ENCODE measurements at places on chromosomes 1 and 21.
A peak's percentile ranks its signal among the peaks of the same experiment; 100 is the strongest.

DNA sequence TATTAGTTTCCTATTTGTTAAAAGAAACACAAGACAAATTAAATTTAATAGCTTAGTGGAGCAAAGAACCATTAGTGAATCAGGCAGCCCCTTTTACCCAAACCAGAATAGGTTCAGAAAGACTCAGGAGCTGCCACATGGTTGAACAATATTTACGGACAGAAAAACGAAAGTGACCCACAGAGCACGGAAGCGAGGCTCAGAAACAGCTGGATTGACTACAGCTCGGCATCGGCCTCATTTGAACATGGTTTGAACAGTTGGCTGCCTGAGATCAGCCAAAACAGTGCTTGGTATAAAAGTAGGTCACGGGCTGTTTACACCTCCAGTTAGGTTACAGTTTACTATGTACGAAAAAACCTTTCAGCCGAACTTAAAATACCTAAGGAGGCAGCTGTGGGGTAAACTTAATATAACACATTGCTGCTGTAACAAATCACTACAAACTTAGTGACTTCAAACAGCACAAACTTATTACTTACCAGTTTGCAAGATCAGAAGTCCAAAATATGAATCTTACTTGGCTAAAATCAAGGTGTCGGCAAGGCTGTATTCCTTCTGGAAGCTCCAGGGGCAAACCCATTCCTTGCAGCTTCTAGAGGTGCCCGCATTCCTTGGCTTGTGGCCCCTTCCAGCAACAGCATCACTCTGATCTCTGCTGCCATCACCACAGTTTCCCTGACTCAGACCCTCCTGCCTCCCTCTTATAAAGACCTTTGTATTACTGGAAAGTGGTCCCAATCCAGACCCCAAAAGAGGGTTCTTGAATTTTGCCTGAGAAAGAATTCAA, 11.8 kb downstream of the PADI4 start:
- DNase-seq: no peak

DNA sequence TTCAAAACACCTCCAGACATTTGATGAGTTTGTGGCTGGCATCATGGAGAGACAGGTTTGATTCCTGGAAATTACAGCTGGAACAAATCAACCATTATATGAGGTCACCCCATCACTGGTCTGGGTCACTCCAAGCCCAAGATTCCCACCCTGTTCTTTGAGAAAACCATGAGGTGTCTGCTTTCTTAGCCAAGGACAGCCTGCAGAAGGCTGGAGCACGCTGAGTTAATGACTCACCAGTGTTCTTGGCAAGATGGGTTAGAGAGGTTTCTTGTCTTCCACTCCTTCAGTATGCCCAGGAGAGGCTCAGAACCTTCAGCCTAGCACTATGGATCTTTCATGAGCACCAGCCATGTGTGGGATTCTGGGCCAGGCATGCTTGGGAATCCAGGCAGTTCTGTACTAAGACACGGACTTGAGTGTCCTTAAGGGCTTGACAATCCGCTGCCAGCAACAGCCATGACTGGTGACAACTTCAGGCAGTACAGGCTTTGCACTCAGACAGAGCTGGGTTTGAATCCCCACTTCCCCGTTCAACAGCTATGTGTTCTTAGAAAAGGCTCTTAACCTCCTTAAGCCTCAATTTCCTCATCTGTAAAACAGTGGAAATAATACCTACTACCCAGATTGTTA, 43.9 kb downstream of the GRHL3 start:
- DNase-seq: no peak

- no peak for DNase-seq
These were observed 218.3 kb downstream of the HHIPL2 start for GRCh38 chr1:222329493-222330045.

GRCh38 chr1:224542783-224543440, 73.2 kb upstream of the CNIH3 start:
- DNase-seq: no peak

GRCh38 chr1:206115791-206116190, 1.4 kb downstream of the AVPR1B start:
- DNase-seq: no peak

DNA sequence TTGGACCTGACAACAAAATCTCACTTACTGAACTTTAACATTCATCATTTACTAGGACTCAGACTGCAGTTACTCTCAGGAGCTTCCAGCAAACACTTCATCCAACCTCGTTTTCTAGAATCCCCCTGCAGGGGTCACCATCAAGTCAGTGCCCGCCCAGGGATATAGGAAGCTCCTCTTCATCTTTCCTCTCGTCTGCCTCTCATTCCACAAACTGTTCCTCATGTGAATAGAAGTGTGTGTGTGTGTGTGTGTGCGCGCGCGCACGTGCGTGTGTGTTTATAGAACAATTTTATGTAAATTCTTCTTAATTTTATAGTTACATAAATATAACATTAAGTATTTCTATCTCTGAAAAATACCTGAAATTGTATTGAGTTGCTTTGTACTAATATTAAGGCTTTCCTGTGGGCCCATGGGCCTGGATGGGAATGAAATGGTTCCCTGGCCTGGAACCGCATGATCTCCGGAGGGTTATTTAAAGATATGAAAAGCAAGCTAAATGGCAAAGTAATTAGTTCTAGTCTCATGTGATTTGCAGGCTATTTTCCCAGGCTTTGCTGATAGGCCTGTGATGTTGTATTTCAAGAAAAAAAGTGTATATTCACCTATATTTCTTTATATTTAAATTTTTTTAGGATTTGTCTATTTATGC, 21.7 kb upstream of the ABCD3 start:
- DNase-seq: no peak

- no peak for DNase-seq
These were observed 5.8 kb downstream of the ID3 start for GRCh38 chr1:23553231-23554126.

GRCh38 chr1:15848929-15849774, 1.6 kb downstream of the SPEN start:
- DNase-seq: peak; percentile 66

GRCh38 chr1:145805057-145805456, 18.8 kb downstream of the RNF115 start:
- DNase-seq: no peak

GRCh38 chr1:245695211-245695610, 540.4 kb downstream of the KIF26B start:
- no peak for DNase-seq

GRCh38 chr1:212630158-212630900, 21.8 kb downstream of the ATF3 start:
- DNase-seq: no peak

DNA sequence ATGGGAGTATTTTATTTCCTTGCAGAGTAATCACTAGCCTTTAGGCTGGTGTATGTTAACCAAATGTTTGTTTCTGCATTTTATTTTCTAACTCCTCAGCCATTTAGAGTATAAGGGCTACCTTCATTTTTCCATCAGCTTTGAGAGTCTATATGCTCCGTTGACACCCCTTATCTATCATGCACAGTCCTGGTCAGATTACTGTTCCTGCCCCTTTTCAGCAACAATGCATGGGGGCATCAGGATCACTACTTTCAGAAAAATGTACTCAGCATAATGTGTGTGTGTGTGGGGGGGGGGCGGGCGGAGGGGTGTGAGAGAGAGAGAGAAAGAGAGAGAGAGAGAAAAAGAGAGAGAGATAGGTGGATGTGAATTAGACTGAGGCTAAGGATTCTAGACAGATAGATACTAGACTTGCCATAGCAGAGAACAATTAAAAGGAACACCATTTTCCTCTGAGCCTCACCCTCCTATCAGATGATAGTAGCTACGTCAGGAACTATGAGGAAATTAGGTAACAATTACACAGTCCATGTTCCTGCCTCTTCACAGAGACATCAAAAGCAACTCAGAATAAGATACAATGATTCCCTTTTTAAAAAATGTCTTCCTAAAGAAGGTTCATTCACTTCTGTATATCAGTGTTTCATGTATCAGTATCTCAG, 40.8 kb downstream of the FCER1A start:
- no peak for DNase-seq

DNA sequence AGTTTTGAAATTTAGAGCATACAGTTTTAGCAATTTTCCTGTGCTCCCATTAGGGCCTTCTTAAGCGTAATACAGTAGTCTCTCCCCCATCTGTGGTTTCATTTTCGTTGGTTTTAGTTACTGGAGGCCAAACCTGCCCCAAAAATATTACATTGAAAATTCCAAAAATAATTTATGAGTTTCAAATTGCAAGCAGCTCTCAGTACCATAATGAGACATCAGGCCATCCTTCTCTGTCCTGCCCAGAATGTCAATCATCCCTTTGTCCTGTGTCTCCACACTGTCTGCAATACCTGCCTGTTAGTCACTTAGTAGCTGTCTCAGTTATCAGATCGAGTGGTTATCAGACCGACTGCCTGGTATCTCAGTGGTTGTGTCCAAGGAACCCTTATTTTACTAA, 45.4 kb downstream of the ADSS2 start:
- no peak for DNase-seq

GRCh38 chr1:181768211-181768929, 285.1 kb downstream of the CACNA1E start:
- no peak for DNase-seq

DNA sequence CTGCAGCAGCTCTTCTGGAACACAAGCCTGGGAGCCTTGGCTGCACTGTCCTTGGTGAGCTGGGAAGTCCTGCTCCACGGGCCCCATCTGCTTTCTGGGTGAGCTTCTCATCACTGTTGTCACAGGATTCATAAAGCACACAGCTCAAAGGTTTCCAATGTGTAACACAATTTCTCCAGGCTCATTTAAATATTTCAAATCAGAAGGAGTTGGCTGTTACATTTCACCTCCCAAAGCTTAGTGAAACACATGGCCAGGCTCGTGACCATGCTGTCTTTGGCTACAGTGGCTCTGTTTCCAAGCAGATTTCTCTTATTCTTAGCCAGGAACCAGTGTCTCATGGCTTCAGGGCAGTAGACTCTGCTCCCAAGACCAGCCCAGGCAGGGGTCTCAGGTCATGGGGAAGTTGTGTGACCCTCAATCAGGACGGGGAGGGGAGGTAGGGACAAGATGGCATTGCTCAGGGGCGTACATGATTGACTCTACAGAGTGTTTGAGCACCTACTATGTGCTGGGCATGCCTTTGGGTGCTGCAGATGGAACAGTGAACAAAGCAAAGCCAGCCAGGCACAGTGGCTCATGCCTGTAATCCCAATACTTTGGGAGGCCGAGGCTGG, 353.0 kb downstream of the NPHP4 start:
- no peak for DNase-seq

DNA sequence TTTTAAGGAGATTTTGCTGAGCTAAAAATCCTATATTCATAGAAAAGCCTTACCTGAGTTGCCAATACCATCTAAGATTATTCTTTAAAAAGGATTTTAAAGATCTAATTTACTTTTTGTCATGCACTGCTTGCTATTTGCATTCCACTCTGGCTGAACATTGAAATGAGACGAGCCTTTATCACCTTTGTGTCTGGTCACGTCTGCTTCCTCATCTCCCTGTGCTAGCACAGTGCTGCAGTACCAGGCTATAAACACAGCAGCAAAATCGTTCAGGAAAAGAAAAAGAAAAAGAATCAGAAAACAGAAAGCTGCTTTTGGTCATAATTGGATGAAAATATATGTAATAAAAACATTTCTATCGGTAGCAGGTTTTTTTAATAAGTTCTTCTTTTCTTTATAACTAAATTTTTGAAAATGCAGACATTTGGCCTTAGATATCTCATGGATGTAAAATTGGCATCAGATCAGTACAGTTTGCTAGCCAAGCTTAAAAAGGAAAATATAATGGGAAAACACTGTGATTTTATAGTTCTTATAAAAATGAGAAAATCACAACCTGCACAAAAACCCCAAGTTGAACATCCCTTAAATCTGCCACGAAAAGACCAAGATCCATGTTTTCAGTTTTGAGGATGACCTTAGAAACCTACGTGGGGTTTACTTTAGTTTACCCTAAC, 735.7 kb upstream of the CXADR start:
- DNase-seq: no peak

DNA sequence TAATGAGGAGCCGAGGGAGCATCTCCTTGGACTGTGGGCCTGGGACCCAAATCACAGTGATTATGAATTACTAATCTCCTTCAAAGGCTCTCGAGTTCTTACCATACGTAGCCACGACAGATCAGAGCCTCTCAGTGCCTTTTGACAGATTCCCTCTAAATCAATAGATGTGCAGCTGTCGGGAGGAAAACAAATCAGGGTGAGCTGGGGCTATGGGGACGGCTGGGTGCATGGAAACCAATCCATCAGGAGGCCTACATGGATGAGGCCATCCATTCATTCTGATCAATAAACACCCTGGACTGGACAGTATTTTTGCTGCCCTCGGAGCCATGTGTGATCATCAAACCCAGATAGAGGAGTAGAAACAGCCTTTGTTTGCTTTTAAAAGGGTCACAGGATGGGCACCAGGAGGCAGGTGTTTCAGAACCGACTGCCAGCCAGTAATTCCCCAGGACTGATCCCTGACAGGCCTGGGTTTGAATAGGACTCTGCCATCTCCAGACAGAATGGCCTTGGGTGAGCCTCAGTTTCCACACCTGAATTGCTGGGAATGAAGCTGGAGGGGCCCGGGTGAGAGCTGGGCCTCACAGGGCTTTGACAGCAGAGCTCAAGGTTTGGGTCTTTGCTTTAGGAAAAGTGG, 532.8 kb downstream of the MATN1 start:
- DNase-seq: no peak

GRCh38 chr1:157955857-157956256, 37.6 kb upstream of the KIRREL1 start:
- DNase-seq: no peak

DNA sequence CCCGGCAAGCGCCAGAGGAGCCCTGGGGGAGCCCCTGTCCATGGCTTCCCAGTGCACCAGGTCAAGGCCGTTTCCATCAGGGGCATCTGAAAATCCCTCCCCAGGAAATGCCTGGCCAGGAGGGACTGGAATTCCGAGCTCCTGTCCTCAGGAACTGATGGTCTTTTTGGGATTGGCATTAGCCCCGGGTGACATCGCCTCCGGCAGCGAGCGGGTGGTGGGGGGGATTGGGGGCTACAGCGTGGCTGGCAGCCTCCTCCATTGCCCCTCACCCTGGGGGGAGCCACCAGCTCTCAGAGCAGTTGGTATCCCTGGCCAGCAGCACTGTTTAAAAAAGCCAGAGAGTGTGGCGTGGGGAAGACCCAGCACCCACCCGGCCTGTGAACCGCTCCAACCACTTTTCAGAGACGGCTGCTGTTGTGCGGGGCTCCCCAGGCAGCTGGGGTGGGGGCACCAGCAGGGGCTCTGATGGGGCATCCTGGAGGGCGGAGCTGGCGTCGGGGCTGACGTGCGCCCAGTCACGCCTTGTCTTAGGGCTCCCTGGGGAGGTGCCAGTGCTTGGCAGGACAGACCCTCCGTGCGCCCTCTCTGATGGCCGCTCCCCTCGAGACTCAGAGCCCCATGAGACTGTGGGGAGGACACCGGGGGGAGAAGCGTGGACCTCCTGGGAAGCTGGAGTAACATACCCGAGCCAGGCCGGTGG, 62.9 kb upstream of the TTC34 start:
- DNase-seq: no peak

GRCh38 chr1:209884665-209885117, 53.3 kb upstream of the SYT14 start:
- DNase-seq: no peak

DNA sequence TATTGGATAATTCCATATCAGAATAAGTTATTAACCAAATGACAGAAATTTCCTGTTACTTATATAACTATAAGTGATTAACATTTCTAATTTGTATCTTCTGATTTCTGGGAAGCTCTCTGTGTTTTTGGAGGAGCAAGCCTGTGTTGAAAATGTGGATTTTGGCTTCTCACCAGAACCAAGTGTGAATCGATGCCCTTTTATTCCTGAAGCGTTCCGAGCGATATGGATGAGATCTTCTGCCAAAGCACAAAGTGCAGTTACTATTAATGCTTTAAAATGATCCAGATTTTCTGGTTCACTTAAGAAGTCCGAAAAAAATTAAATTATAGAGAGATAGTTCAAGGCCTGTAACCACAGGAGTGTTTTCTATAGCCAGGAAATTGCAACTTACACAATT, 22.8 kb downstream of the ALG14 start:
- DNase-seq: no peak

- no peak for DNase-seq
These were observed 1.2 kb upstream of the HIVEP3 start for GRCh38 chr1:41919764-41920397.

All from NCI-H1048 (cell line).